ENCODE measurements at places on chromosomes 11 and 22.
A peak's percentile ranks its signal among the peaks of the same experiment; 100 is the strongest.

DNA sequence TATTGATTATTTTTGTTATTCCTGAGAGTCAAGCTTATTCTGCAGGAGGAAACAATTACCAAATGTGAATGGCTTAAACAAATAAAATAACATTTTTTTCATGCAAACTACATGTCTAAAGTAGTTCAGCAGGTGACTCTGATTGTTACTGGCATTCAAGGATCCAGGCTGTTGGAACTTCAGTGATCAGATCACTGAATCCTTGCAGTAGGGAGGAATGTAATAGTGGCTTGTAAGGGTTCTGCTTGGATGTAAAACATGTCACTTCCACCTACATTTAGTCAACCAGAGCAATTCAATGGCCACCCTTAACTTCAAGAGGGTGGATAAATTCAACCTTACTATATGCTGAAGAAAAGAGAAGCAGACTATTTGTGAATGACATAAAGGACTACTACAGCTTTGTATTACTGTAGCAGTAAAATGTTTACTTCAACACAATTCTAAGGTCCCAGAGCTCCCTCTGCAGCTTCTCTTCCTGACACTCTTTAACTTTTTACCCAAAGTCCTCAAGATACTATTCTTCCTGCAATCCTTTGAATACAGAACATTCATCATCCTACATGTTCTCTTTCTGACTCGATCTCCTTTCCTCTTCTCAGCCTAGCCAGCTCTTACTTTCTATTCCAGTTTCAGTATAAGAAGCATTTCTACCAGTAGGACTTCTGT lies 284.0 kb downstream of the LRRC4C start:
- no peak overlapping the region for H3K4me3 ChIP-seq
- no peak for DNase-seq
- no peaks in the 10 kb centered on the region for H3K36me3 ChIP-seq
- H3K27ac ChIP-seq = no peak overlapping the region
- H3K4me1 ChIP-seq = no peaks in the 10 kb centered on the region
- no peaks in the 10 kb centered on the region for H3K27me3 ChIP-seq

- H3K27me3 ChIP-seq = no peaks in the 10 kb centered on the region
- H3K27ac ChIP-seq = no peak overlapping the region
- DNase-seq = no peak
- peaks cover 50% of the 10 kb centered on the region for H3K4me1 ChIP-seq
- H3K4me3 ChIP-seq = no peak overlapping the region
These were observed 4.2 kb downstream of the ARHGAP1 start for GRCh38 chr11:46696212-46696558.

DNA sequence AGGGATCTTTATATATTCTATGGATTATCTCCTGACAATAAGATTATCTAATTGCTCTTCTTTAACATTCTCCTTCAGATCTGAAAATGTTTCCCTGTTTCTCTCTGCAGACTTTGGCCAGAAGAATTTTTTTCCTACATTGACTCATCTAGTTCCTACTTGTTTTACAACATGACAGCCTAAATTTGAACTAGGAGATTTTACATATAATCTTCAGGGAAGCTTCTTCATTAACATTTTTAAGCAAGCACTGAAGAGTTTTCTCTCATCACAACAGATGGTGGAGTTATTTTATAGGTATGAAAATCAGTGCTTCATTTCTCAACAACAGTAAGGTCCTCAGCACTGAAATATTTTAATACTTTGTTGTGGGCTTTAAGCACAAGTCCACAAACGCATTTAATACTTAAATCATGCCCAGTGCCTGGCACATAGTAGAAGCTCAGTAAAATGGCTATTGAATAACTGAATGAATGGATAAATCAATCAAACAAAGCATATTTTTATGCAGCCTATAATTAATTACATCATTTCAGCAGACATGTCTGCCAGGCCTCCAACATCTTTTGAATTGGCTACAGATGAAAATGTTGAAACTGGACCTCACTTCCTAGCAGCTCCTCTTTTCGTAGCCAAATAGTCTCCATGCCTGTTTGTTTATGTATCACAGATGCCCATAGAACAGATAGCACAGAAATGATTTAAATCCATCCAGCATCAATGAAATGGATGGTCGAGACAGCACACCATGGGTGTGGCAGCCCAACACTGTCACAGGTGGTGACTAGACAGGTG lies 117.3 kb upstream of the POU2AF2 start:
- H3K4me3 ChIP-seq = no peak overlapping the region
- H3K27ac ChIP-seq = no peak overlapping the region
- H3K4me1 ChIP-seq = no peaks in the 10 kb centered on the region
- no peak for DNase-seq

DNA sequence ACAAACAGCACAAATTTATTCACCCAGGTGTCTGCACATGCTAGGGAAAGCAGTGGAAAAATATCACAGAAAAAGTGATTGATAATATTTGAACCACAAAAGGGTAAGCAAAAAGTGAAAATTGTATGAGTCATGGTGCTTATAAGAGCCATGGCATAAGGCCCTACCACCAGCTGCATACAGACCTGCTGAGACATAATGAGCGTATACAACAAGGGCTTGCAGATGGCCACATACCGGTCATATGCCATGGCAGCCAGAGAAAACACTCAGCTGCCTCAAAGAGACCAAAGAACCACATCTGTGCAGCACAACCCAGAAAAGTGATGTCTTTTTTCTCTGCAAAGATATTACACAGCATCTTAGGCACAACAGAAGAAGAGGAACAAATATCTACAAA lies 71.4 kb upstream of the OR9G4 start:
- H3K27me3 ChIP-seq = no peaks in the 10 kb centered on the region
- no peaks in the 10 kb centered on the region for H3K4me1 ChIP-seq
- no peak for DNase-seq
- no peak overlapping the region for H3K4me3 ChIP-seq

- no peaks in the 10 kb centered on the region for H3K27me3 ChIP-seq
- H3K4me3 ChIP-seq = no peak overlapping the region
- H3K27ac ChIP-seq = no peak overlapping the region
- no peaks in the 10 kb centered on the region for H3K4me1 ChIP-seq
These were observed 33.1 kb downstream of the SLC5A1 start for GRCh38 chr22:32075997-32076760.

DNA sequence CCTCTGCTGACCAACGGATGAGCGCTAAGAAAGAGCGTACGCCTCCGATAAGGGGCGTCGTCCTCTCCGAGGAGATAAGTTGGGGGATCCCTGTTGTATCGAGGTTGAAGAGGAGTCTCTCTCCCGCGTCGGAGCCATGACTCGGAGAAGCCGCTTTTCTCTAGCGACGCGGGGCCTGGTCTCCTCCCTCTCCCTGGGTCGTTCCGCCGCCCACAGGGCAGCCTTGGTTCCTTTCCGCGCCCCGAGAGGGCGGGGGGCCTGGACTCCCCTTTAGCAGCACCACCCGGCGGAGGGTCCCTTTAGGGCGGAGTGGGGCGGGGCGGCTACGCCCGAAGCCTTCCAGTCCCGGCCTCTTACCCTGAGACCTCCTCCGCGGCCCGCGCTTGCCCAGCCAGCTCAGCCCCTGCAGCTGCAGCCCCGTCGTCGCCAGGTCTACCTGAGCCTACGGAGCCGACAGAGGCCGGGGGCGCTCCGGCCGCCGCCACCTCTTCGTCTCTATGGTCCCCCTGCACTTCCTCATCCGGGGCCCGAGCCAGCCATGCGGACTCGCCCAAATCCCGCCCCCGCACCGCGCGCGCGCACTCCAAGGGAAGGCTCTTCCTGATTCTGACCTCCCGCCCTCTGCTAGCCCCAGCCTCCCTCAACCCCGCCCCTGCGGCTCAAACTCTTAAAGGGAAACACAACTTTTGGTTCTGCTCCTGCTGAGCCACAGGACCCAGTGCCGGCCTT lies at the start of gene PRR14L:
Gene PRR14L (minus strand): TSS at position 497 of the 729 bp plus-strand sequence. CDS start 11,272 bp downstream, outside the sequence.
- H3K4me1 ChIP-seq = peaks cover 48% of the 10 kb centered on the region
- DNase-seq = peak; percentile 96
- no peaks in the 10 kb centered on the region for H3K27me3 ChIP-seq
- H3K27ac ChIP-seq = peak within 1 kb of the TSS; percentile 85
